Immature natural killer cell (primary cell): ENCODE measurements at places on chromosomes 1 and 21. TPM values are rescaled to one million over a fixed set of nuclear protein-coding genes. Genes with fewer than 3 reads are reported as not detected.

DNA sequence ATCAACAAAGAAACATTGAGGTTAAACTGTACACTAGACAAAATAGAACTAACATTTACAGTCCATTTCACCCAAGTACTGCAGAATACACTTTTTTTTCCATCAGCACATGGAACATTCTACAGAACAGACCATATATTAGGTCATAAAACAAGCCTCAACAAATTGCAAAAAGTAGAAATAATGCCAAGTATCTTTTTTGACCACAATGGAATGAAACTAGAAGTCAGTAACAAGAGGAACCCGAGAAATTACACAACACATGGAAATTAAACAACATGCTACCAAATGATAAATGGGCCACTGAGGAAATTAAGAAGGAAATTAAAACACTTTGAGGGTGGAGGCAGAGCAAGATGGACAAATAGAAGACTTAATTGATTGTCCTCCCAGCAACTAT lies 8.4 kb upstream of the C1orf185 start:
- no peak for DNase-seq

GRCh38 chr1:94178901-94179300 lies 58.0 kb upstream of the ABCA4 start:
- no peak for DNase-seq

DNA sequence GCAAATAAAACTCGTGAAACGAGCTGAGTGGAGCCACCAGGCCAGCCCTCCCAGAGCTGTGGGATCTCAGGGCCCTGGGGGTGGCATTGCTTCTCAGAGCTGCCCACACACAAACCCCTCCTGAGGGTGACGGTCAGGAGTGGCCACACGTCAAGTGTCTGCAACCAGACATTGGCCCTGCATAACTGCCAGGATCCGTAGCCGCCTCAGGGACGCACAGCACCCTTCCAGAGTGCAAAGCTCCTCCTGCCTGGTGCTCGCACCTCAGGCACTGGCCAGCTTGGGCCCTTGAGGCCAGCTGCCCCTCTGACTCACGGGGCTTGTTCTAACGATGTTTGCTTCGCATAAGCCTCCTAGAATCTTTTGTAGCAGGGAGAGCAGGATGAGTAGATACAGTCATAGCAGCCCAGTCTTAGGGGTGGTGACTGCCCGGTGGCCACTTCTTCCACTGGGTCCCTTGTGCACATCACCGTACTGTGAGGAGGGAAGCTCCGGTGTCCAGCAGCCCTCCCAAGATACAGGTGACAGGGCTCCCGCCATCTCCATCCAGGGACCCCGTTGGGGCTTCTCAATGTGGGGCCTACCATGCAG lies 5.0 kb downstream of the WNT3A start:
- no peak for DNase-seq

- no peak for DNase-seq
Observed at GRCh38 chr1:248840946-248841345, 2.9 kb downstream of the ZNF672 start.

- DNase-seq, result no peak
Observed at GRCh38 chr1:39954324-39954869, 548 bp upstream of the MFSD2A start.

DNA sequence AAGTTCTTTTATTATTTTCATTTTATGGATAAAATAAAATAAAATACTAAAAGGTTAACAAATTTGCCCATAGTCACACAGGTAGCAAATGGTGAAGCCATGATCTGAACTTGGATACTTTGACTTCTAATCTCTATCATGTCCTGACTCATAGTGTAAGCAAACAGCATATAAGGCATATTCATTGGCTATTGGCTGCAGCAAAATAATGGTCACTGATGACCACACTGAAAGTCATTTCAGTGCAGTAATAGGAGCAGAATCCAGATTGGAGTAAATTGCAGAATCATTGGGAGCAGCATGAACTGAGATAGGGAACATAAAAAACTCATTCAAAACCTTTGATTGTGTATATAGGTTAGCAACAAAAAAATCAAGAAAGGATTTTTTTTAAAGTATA lies 262.9 kb downstream of the PLA2G4A start:
- DNase-seq, result no peak

DNA sequence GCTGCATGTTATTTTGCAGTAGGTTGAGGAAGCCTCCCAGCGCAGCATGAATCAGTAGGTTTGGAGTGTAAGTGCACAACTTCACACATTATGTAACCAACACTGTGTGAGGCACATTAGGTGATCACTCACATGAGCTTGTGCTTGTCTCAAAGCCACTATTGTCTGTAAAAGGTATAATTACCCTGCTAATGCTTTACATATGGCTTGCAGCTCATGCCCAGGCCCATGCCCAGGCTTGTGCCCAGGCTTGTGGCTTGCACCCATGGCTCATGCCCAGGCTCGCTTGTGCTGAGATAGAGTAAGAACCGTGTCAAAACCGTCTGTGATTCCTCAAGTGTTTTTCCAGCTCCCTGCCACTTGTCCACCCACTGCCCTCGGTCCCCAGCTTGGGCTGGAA lies 596.3 kb downstream of the LTN1 start:
- no peak for DNase-seq

DNA sequence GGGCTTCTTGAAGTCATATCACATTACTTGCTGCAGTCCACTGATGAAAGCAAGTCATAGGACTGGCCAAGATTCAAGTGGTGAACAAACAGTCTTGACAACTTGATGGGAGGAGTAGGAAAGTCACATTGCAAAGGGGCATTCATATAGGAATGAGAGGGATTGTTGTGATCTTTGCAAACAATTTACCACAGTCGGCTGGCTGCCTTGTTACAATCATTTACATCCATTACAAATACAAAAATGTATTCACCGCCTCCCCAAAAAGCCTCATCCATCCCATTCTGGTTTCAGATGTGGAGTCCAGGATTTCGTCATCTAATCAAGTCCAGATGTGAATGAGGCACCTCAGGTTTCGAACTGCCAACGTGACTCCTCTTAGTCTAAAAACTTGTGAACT lies 26.8 kb downstream of the GORAB start:
- no peak for DNase-seq

DNA sequence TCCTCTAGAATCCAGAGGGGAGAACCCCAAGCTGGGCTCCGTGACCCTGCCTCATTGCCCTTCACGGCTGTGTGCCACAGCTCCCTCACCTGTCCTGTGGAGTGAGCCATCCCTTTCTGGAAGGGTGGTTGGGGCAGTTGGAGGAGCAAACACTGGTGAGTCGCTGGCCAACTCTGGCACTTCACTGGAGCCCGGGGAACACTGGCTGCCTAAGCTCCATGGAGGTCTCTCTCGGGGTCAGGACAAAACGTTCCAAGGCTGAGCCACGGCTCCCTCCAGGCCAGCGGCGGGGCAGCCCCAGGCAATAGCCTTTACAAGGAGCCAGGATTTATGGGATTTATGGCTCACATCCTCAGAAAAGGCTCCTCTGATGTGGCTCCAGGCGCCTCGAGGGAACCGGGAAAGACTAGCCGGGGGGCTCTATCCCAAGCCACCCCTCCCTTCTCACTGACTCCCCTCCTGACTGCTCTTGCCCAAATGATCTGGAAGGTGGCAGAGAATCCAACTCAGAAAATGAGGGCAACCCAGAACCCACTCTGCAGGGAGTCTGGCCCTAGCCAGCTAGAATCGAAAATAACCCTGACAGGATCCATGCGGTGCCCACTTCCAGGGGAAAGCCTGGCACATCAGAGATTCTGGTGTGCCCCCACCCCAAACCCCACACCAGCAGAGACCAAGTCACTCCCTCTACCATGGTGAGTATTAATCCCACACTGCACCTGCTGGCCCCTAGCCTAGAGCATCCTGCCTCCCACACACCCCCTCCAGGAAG lies 75.2 kb downstream of the GLIS1 start:
- no peak for DNase-seq

DNA sequence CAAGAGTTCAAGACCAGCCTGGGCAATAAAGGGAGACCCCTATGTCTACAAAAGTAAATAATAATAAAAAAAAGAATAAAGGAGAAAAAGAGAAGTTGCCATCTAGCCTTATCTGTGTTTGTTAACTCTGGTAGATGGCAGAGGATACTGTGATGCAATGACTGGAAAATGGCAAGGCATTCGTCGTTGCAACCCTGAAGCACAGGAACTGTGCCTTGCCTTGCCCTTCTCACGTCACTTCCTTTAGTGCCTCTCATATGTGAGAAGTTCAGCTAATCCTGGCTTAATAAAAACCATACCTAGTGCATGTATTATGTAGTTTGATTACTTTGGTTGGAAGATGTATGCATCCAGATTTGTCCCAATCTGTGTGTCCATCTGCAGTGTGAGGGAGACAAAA lies 25.8 kb upstream of the PIGC start:
- no peak for DNase-seq

GRCh38 chr1:42949312-42950115 lies 9.2 kb downstream of the SLC2A1 start:
- no peak for DNase-seq

- DNase-seq, result no peak
Observed at GRCh38 chr1:169784102-169784501, 10.6 kb downstream of the METTL18 start.

DNA sequence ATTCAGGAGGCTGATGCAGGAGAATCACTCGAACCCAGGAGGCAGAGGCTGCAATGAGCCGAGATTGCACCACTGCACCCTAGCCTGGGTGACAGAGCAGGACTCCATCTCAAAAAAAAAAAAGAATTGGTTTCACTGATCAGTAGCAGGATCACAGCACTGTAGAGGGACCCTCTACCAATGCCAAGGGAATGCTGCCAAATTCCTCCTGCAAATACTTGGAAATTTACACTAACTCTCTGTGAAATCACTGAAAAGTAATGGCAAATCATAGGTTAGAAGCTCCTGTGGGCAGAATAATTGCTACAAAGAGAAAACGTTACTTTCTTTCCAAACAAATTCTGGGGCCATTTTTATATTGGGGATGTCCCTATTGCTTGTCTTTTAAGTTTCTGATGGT lies 6.7 kb upstream of the GPR25 start:
- no peak for DNase-seq

DNA sequence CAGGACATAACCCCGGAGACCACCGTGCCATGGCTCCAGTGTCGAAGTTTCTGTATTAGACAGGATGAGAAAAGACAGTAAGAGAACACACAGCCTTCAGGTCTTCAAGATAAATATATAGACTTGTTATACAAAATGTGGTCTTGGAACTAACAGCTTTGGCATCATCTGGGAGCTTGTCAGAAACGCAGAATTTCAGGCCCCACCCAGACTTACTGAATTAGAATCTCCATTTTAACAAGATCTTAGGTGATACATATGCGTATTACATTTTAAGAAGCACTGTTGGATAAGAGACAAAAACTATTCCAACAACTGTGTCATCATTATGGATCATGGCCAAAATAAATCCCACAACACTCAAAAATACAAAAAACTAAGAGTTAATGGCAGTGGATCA lies 239.3 kb downstream of the ASTN1 start:
- DNase-seq, result no peak

DNA sequence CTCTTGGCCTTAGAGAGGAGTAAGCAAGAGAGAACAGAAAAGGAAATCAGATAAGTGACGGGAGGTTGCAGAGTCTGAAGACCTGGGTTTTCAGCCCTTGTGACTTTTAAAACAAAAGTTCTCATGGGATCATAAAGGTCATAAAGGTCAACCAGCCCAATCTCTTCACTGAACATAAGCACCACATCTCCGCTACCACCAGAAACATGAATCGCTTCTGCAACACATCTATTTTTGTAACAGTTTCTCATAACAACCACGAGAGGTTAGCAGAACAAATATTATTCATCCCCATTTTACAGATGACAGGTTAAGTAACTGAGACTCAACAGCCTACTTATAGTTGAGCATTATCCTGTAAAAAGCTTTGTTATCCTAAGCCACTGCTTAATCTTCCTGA lies 5.9 kb downstream of the TRAPPC3 start:
- DNase-seq, result no peak

DNA sequence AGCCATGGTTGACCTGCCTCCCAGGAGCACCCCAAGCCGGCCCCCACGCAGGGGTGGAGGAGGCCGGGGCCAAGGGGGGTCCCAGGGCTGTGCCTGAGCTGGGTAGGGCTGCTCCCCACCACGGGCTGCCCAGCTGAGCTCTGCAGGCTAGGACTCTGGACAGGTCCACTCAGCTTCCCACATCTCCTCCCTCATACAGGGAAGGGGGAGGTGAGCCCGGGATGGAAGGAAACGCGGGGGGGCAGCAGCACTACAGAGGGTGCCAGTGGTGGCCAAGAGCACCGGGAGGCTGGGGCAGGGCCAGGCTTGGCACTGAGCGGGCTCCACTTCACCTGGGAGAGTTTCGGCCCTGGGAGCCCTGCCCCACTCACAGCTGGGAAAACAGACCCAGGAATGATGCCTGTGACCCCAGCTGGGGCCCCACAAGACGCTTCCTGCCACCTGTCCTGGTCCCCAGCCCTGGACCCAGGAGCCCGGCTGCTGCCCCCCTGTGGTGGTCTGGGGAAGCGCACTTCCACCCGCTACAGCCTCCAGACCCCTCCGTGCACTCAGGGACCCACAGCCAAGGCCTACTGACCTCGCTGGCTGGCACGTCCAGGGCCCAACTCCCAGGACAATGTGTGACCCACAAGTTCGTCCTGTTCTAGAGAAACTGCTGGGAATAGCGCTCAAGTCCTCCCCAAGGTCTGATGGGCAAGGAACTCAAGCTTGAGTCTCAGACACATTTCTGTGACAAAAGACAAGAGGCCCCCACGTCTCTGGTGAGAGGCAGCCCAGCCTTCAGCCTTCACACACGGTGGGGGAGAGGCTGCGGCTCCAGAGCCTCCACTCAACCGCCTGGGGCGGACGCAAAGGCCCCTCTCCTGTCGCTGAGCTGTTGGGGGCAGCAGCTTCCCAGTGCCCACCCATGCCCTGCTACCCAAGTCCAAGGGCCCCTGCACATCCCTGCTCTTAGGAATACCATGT lies 3.0 kb downstream of the AURKAIP1 start:
- DNase-seq, result peak; percentile 75

DNA sequence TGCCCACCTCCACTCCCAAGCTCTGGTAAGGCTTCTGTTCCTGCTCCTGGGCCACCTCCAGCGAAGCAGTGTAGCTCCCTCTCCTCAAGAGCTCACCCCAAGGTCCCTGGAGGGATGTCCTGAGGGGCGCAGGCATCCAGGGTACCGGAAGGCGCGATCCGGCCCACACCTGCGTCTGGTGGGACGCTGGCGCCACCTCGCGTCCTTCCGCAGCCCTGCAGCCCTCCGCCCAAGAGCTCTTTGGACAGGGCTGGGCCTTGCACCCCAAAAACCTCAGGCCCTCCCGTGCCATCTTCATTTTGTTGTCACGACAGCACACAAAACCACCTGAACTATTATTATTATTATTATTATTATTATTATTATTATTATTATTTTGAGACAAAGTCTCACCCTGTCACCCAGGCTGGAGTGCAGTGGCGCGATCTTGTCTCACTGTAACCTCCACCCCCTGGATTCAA lies 49.2 kb upstream of the PAX7 start:
- no peak for DNase-seq

The PALMD gene
- not detected for polyA plus RNA-seq

The CYP4A11 gene
- polyA plus RNA-seq, result not detected

The TSPAN1 gene
- polyA plus RNA-seq, result not detected

The AKNAD1 gene
- not detected for polyA plus RNA-seq

The LRRC71 gene
- not detected for polyA plus RNA-seq

The ANKRD35 gene
- 0.40 TPM for polyA plus RNA-seq

The NFASC gene
- not detected for polyA plus RNA-seq

The SLC30A2 gene
- not detected for polyA plus RNA-seq
